ENCODE measurements at places on chromosomes 1 and 21. TPM values are rescaled to one million over a fixed set of nuclear protein-coding genes. Genes with fewer than 3 reads are reported as not detected.

DNA sequence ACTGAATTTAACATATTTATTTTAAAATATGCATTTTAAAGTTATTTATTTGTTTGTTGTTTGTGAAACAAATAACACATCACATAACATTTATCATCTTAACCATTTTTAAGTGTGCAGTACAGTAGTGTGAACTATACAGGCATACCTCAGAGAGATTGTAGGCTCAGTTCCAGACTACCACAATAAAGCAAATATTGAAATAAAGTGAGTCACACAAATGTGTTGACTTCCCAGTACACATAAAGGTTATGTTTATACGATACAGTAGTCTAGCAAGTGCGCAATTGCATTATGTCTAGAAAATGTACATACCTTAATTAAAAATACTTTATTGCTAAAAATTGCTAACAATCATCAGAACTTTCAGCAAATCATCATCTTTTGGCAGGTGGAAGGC is 739.4 kb upstream of the ADGRL4 start:
- no peak for DNase-seq

DNA sequence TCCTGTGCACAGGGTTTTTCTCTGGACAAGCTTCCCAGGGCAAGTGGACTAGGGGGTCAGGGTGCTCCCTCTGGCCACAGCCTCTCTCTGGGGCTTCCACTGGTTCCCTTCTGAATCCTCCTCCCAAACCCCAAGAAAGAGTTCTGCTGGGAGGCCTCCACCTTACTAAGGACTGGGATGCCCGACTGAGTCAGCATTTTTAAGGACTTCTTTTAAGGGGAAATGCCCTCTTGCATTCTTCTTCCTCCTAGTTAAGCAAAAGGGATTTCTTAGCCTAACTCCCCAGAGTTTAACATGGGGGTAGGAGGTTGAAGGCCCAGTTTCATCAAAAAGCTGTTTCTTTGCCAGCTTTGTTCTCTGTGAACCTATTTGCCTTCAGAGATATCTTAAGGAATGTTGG is 99.7 kb upstream of the KRTAP19-8 start:
- no peak for DNase-seq

DNA sequence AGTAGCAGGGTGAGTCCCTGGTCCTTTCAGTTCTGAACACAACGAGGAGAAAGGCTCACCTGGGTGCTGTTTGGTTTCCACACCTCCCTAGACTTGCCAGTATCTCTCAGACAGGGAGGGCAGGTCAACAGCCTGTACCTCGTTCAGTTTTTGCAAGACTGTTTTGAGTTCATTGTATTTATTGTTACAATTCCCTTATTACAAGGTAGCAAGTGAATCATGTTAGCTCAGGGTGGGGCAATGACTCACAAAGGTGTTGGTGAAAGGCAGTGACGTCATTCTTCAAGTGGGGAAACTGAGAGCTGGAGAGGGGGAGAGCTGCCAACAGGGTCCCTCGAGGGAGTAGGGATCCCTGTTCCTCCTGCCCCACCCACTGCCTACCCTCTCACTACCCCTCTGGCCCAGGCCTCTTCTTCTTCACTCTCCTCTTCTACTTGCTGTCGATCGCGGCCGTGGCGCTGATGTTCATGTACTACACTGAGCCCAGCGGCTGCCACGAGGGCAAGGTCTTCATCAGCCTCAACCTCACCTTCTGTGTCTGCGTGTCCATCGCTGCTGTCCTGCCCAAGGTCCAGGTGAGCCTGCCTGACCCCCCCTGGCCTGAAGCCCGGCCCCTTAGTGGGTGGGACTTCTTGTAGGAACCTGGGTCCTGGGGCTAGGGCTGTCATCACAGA is 13.4 kb downstream of the SERINC2 start:
- peak; percentile 29 for DNase-seq

DNA sequence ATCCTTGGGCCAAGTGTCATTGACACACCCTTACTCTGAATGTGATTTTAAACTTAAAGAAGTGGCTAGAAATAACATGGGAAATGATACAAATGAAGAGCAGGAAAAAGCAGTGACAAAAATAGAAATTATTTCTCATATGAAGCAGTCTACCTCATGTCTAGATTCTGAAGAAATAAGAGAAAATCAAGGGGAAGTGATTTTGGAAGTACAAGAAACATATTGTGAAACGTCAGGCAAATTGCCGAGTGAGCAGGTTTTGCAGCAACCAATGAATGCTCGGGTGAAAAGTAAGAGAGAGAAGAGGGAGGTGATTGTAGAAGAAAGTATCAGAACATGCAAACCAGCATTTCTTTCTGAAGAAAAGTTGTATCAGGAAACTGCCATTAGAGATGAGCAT is 130.7 kb downstream of the MACF1 start:
- no peak for DNase-seq

DNA sequence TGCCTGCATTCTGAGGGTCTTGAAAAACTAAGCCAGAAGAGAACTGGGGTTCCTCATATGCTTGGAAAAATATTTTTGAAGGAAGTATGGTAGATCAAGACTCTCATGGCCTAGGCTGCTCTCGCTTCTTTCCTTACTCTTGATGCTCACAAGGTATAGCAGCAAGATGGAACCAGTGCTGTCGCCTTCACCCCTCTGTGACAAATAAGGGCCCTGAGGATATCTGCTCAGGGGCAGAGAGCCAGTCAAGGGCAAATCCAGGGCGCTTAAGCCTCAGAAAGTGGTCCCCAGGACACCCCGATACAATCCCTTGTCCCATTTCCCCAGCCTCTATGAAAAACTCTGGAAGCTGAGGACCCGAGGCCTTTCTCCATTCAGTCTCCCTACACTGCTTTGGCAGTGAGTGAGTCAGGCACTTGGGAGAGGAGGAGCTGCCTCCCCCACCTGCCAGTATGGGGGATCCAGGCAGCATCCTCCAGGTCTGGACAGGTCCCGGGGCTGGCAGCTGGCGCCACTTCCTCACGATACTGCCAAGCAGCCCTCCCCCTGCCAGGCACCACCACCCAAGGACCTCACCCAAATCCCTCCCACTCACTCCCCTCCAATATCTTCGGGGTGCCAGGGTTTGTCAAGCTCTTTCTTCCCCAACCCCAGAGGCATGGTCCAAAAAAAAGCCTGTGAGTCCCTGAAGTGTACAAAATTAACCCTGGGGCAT is 1.3 kb downstream of the IGSF9 start:
- DNase-seq: no peak

GRCh38 chr1:163258181-163258580 is 55.5 kb upstream of the RGS5 start:
- DNase-seq: no peak

- DNase-seq: no peak
Measured at GRCh38 chr1:172895050-172895460, 155.7 kb downstream of the TNFSF18 start.

DNA sequence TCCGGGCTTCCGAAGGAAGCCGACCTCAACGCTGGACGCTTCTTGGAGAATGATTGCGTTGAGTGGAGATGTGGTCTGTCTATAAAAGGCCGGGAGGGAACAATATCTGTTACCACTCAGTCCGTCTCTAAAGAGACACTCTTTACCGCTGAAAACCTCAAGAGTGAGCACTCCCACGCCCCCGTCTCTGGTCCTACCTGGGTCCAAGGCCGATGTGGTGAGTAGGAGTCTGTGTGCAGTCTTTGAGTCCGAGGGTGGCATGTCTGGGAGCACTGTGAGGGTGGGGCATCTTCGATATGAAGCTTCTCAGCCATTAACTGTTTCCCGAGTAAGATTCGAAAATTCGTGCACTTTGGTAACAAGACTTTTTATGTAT is 576 bp downstream of the ZFP69 start:
- DNase-seq: no peak

GRCh38 chr1:230725256-230726012 is 11.5 kb upstream of the AGT start:
- DNase-seq: no peak

GRCh38 chr1:227175611-227176010 is 142.7 kb downstream of the CDC42BPA start:
- DNase-seq: no peak

DNA sequence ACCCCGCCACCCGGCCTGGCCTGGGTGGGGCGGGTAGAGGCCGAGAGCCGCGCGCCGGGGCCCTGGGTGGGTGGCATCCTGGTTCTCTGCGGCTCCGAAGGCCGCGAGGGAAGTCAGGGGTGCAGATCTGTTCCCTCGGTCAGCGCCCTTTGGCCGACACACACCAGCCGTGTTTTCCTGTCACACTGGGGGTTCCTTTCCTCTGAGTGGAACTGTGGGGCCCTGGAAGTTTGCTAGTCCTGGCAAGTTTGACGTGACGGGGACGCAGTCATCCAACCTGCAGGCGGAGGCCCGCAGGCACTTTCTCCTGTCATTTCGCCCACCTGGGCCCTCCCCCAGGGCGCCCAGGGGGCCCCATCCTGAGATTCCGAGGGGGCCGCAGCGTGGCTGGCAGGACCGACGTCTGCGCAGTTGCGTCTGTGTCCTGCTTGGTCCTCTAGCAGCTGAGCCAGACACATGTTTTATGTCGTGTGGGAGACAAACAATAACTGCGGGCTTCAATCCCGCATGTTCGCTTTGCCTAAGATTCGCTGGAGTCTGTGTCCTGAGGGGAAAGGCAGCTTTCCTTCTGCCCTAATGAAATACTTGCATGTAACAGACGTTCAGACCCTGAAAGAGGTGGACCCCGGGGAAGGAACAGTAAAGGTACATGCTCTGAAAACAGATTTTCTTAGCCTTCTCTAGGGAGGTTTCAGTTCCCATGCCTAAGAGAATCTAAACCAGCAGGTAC is 1.5 kb downstream of the FAM163A start:
- no peak for DNase-seq

GRCh38 chr1:201745023-201745422 is 83.9 kb upstream of the IPO9 start:
- DNase-seq: no peak

The CLCNKB gene
- 0.63 TPM for total RNA-seq

The BMP8A gene
- 4.1 TPM for total RNA-seq

The OXCT2 gene
- total RNA-seq: 0.95 TPM

The RPTN gene
- total RNA-seq: not detected

The UMODL1 gene
- total RNA-seq: not detected

The PSMB2 gene
- total RNA-seq: 40.1 TPM

The TCHHL1 gene
- total RNA-seq: not detected

The RNASEL gene
- 16.7 TPM for total RNA-seq

The OR2L3 gene
- total RNA-seq: not detected

The WNT9A gene
- total RNA-seq: 2.2 TPM

The MROH7 gene
- 8.0 TPM for total RNA-seq

The CYP4A11 gene
- 14.2 TPM for total RNA-seq

The ERICH3 gene
- 0.09 TPM for total RNA-seq
